ENCODE measurements at places on chromosomes 2 and 18.

DNA sequence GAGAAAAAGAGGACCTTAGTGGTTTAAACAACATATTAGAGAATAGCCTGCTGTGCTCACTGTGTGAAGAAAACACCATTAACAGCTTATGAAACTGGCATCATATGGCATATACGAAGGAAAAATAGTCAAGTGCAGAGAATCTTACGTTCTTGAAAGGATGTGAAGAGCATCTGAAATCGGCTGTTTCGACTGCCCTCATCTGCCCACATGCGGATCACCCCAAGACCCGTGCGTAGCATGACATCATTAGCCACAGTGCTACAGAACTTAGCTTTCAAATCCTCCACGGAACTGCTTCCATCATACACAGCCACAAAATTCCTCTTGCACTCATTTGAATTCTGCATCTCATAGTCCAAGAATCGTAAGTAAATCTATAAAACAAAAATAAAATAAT lies 84.3 kb downstream of the NETO1 start:
- DNase-seq = no peak

DNA sequence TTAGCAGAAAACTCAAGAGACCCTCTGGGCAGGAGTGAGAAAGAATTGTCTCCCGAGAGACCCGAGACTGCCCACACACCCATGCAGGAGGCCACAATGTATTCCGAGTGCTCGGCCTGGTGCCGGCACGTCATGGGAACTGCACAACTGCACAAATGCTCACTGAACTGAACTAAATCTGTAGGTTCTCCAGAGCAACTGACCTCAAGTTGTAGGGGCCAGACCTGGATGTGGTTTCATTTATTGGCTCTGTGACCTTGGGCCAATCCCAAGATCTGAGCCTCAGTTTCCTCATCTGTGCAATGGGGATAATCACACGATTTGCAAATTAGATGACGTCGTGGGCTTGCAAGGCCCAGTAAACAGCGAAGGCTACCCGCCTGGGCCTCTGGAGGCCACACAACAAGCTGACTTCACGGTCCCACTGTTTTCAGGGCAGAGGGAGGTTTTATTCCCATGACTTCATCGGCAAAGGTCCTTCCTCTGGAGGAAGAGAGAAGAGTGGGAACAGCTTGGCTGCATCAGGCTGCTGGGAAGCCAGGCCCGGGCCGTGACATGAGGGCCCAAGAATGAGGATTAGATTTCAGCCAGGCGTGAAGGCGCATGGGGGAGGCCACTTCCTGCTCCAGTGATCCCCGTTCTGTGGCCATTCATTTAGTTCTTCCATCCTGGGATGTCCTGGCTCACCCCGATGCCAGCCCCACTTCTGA lies 3.6 kb upstream of the ERFE start:
- no peak for DNase-seq

DNA sequence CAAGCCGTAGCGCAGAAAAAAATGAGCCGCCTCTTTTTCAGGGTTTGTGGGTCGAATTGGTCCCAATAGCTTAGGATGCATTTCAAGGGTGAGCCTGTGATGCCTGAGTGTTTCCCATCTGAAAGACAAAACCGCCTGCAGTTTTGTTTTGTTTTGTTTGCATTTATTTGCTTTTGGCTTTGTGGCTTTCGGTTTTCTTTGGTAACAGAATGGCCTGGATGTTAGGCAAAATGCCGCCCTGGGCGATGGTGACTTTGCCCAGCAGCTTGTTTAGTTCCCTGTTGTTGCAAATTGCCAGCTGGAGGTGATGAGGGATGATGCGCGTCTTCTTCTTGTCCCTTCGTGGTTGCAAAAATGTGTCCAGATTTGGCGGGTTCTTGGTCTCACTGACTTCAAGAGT lies 109.4 kb downstream of the LTBP1 start:
- DNase-seq = no peak

DNA sequence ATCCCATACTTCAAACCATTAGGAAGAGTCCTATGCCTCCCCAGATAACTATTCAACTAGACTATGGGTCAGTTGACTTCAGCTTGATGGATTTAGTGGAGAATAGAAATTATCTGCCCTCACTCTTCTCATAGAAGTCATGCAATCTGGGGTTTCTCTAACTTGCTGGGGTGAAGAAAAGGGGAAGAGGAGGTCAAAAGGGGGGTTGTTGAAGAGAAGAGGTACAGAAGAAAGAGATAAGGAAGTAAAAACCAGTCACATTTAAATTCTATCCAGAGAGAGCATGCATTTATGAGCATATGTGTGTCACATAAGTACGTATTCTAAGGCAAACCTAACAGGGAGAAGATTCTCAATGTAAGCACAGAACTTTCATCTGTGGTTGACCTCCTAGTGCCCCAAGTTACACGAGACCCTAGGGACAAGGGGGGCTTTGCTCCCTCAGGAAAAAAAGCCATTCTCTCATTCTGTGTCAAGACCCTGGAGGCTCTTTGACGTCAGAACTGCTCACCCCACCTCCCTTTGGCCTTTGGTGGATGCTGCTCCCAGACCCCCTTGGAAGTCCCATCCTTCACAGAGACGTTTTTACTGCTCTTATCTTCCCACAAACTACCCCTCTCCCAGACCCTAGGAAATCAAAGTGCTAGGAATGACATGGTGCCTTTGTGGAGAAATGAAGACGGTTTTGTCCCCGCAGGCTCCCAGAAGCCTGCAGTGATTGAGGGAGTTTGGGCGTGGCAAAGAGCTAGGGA lies 236.8 kb upstream of the TNP1 start:
- DNase-seq = no peak

GRCh38 chr2:188798159-188798558 lies 176.0 kb upstream of the COL3A1 start:
- no peak for DNase-seq

GRCh38 chr2:240183006-240183874 lies 42.8 kb upstream of the OTOS start:
- no peak for DNase-seq

GRCh38 chr2:226573158-226573557 lies 226.5 kb downstream of the IRS1 start:
- no peak for DNase-seq

DNA sequence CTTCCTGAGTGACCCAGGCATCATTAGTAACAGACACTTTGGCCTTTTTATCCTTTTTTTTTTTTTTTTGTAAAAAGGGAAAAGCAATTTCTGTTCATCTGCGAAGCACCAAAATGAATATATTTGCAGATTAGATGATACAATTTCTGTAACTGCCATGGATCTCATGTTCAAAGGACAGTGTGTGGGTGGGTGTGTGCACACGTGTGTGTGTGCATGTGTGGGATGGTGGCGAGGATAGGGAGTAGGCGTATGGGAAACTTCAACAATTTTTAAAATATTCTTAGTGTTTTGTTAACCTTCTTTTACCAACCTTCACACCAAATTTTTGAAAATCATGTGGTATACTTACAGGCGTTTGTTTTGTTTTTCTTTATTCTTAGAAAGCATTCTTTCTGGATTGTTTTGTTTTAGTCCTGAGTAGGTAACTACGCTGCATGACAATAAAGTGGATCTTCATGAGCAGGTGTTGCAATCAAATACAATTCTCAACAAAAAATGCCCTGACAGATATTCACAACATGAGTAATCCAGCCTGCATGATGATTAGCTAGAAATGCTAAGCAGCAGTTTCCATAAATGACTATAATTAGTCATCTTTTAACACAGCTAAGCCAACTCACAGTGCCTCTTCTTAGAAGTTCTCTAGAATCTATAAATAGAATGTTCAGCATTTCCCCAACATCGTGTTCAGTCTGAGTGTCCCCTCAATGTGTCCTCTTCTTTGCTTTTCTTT lies 53.5 kb upstream of the RMDN2 start:
- DNase-seq = no peak

DNA sequence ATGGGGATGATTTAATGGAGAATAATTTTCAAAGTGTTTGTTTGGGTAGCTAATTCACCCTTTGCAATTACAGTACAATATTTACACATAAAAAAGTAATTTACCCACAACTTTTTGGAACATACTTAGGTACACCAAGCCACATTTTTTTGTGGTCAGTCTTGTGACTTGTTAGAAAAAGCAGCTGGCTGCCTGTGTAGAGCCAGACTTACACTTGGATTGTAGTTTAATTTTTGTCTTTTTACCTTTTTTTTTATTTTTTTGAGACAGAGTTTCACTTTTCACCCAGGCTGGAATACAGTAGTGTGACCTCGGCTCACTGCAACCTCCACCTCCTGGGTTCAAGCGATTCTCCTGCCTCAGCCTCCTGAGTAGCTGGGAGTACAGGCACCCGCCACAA lies 45.4 kb downstream of the RALBP1 start:
- no peak for DNase-seq

DNA sequence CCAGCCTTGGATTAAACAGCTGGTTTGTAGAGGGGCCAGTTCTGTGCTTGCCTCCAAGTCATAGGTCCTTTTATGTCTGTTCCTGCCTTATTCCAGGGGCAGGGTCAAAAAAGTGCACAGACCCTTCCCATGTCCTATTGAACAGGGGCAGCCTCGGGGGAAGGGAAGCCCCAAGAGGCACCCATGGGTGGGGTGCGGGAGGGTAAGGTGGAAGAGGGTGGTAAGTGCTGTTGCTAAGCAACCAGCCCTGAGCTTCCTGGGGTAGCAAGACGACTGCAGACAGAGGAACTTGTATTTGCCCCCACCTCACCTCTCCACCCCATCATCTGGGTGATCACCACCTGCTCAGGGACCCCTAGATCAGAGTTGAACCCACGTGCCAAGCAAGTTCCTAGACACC lies 7.7 kb downstream of the DNMT3A start:
- no peak for DNase-seq

GRCh38 chr2:14023558-14023957 lies 609.0 kb upstream of the LRATD1 start:
- no peak for DNase-seq

GRCh38 chr2:198214114-198214596 lies 409.8 kb downstream of the PLCL1 start:
- no peak for DNase-seq

DNA sequence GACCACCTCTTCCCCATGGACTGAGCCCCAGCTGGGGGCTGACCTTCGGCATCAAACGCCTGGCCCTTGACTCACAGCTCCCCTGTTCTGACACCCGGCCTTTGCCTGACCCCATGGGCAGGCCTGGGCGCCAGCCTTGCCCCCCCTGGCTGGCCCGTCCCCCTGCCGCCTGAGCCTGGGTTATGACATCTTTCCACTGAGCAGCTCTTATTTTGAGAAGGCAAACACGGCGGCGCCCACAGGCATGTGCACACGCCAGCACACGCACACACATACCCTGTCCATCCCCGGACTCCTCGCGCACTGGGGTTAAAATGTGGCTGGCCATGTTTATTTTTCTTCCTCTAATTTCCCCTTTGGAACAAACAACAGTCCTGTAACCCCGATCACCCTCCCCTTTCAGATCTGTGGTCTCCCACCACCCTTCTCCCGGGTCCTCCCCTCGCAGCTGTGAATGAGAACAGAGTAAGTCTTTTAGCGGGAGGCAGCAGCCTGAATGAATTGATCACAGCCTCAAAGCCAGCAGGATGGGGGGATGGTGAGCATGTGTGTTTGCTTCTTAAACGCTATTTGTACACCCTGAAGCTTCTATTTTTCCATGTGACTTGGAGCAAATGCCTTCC lies 11.8 kb upstream of the ATOH8 start:
- no peak for DNase-seq

DNA sequence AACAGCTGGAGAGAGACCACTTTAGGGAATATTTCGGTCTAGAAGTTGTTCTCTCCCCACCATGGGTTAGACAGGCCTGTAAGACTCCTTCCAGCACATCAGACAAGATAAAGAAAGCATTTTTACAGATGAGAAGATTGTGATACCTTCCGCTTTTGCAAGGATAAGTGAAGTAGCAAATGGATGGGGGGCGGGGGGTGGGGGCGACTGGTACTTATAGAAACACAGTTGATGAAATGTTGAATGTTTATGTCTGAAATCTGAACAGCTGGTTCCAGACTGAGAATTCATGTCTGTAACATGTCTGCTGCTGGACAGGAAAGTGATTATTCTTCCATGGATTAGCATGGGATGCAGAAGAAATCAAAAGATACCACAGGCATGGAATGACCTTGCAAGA lies 90.5 kb upstream of the FN1 start:
- DNase-seq = no peak

DNA sequence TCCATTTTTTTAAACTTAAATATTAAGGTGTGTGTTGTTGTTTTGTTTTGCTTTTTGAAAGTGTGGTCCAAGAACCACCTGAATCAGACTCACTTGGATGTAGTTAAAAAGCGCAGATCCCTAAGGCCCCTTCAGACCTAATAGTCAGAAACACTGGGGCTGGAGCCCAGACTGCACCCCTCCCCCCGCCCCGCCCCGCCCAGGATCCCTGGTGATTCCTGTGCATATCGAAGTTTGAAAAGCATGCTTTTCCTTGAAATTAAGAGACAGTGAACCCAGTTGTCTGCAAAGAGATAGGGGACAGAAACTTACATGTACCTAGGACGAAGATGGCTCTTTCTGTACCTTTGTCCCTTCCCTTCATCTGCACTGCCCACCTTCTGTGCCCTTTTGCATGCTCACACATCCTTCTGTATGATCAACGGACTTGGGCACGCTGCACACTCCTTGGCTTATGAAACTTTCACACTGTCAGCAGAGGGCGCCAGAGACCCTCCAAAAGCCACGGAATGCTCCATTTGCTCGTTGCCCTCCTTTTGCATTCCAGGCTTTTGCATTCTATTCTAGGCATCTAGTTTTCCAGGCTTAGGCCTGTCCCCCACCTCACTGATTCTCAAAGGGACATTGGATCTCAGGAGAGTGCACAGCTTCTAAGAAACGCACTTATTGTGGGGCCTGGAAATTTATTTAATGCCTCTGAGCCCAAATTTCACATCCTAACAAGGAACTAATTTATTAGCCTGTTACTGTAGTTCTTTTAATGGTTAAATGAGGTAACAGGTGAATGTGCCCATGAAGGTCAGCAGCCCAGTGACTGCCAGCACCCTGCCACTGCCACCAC lies 32.8 kb upstream of the SLC14A1 start:
- peak; percentile 62 for DNase-seq

DNA sequence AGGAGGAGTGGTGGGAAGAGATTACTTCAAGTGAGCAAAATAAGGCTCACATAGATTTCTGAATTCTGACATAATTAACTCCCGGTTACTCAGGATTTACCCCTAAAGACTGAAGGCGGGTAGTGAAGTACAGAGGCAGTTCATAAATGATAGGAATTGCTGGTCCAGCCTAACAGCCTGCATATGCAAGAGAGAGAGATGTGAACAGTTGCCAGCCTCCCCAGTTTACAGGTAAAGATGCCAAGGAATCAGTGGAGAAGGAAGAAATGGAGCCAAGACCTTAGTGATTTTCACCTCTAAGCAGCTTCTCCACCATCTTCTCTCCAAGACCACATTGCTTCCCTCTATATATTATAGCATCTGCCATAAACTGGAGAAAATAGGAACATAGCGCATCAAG lies 91.8 kb upstream of the THUMPD2 start:
- DNase-seq = no peak

GRCh38 chr18:13638719-13639595 lies 87.4 kb downstream of the FAM210A start:
- no peak for DNase-seq

DNA sequence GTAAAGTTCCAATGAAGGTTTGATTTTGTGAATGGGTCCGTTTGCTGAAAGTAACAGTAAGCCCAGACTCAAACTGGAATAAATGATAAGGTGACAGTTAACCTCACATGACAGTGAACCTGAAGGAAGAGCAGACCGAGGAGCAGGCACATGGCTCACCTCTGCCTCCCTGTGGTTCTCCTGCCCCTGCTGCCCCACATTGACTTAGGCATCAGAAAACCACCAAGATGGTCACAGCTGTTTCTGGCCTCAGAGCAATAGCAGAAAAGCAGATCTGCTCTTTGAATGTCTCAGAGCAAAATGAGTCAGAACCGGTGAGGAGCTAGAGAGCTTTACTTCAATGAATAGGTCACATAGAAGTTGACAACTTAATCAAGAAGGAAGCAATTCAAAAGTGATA lies 487.6 kb downstream of the METTL4 start:
- no peak for DNase-seq
